ENCODE measurements at places on chromosomes 16 and 17. TPM values are rescaled to one million over a fixed set of nuclear protein-coding genes. Genes with fewer than 3 reads are reported as not detected.

DNA sequence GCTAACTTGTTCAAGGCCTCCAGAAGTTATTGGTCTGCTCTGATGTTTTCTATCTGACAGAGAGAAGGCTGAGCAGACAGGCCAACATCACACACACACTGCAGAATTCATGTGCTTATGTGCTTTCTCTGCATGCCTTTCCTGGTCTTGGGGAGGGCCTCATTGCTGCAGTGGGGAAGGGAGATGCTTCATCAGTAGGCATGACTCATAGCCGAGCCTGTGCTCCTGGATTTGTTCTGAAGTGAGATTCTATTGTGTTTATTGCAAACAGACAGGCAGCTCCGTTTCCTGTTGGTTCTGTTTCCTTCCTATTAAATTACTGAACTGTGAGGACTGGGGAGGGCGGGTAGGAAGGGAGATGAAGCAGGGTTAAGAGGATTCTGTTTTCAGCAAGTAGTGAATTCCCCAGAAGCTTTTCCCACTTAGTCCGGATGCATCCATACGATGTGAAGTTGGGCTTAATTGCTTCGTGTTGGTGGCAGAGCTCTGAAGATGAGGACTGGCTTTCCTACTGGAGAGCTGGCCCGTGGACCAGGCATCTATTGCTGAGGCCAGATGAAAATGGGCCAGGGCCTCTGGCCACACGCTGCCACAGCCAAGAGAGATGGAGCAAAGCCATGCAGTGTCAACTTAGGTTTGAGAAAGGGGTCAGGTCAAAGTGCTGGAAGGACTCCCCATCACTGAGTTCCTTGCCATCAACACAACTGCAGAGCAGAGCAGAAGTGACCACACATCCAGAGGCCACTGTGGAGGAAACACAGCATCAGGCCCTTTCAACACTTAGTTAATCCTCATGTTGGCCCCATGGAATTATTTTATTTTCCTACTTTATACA lies 179.3 kb downstream of the UTP18 start:
- DNase-seq = no peak

DNA sequence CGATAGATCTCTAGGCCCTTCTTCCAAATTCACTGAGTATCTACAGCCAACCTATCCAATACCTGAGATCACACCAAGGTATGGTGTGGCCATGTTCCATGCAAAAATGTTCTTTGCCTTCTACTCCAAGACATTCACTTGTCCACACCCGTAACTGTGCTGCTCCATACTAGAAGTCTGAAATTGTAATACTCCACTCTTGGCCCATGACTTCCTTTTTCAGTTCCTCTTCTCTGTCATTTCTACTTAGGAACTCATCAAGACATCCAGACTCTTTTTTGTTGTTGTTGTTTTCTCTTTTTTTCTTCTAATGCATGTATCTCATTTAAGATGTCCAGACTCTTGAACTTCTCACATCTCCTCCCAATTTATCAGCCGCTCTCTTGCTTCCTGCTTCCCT lies 42.5 kb upstream of the KSR1 start:
- DNase-seq = no peak

DNA sequence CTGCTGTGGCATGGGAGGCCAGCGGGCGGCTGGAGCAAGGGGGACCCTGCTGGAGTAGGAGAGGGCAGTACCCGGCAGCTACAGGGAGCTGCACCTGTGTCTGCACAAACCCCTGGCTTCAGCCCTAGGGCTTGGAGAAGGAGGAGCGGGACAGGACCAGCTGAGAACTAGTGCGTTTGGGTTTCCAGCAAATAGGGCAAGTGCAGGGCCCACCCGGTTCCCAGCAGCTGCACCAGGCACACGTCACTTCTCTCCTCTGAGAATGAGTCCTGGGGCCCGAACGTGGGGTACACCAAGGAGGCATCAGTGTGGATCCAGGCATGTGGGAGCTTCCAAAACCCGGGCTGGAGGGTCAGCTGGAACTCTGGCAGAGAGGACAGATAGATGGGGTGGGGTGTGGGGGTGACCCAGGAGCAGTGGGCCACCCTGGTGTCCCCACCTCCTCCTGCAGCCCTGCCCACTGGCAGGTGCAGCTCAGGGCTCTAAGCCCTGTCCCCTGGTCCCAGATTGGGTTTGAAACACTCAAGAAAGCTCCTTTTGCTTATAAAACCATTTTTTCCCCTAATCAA lies 5.6 kb downstream of the C16orf89 start:
- DNase-seq = no peak

DNA sequence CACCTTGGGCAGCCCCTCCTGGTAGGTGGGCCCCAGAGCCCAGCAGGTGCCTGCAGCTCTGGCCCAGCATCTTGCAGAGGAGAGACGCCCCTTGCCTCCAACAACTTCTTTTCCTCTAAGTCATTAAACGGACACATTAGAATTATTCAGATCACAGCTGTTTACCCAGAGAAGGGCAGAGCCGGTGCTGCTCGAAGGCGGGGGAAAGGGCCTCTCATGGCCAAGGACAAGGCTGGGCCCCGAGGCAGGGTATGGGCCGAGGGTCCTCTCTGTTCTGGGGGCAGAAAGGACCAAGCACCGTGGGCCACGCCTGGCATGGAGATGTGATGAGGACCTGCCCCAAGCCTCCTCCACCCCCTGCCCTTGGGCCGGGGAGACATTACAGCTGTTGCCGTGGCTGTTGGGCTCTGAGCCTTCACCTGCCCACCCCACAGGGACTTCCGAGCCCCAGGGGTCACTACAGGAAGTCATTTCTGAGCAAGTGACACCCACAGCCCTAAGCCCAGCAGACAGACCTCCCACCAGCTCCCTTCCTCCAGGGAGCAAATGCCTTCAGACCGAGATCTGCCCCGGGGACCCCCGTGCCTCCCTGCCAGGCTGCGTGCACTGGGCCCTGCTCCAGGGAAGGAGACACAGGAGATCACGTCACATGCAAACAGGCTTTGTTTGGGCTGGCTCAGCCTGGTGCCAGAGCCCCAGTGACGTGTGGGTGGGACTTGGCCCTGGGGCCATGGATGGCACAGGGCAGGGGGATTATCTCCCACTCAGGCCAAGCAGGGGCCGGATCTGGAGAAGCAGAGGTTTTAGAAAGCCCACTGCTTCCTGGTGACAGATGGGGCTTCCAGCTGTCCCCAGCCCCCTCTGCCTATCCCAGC lies 699 bp upstream of the PVALEF start:
- DNase-seq = no peak

- peak; percentile 58 for DNase-seq
Observed at GRCh38 chr16:51538707-51539498, 387.8 kb upstream of the SALL1 start.

DNA sequence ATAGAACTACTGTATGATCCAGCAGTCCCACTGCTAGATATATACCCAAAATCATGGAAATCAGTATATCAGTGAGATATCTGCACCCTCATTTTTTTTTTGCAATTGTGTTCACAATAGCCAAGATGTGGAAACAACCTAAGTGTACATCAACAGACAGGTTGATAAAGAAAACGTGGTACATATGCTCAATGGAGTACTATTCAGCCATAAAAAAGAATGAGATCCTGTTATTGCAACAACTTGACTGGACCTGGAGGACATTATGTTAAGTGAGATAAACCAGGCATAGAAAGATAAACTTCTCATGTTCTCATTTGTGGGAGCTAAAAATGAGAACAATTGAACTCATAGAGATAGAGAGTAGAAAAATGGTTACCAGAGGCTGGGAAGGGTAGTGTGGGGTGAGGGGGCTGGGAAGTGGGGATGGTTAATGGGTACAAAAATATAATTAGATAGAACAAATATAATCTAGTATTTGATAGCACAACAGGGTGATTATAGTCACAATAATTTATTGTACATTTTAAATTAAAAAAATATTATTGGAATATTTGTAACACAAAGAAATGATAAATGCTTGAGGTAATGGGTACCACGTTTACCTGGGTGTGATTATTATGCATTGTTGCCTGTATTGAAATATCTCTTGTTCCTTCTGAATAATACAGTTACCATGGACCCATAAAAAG lies 7.8 kb upstream of the KRT10 start:
- DNase-seq = no peak

The TBC1D3 gene
- total RNA-seq = not detected

The CD300H gene
- not detected for total RNA-seq

DNA sequence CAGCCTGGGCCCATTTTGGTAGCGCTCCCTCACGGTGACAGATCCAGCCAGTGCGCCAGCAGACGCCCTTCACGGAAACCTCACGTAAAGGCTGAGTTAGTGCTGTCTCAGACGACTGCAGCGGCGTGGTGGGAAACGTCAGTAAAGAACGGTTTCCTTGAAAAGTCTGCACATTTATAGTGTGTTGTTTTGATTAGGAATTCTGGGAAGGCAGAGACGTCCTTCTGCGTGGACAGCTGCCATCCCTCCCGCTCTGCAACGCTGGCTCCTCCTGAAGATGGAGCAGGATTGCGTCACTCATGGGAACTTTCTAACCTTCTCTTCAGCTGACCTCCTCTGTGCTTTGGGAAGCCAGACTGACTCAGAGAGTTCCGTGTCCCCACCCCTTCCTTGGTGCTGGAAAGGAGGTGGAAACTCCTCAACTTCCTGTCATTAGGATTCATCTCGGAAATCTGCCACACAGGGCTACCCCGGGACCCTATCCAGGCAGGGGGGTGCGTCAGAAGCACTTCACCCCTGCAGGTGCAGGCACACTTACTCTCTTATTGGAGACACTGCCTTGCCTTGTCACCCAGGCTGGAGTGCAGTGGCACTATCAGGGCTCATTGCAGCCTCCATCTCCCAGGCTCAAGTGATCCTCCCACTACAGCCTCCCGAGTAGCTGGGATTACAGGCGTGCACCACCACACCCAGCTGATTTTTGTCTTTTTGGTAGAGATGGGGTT lies 24.3 kb upstream of the CRISPLD2 start:
- peak; percentile 50 for DNase-seq

DNA sequence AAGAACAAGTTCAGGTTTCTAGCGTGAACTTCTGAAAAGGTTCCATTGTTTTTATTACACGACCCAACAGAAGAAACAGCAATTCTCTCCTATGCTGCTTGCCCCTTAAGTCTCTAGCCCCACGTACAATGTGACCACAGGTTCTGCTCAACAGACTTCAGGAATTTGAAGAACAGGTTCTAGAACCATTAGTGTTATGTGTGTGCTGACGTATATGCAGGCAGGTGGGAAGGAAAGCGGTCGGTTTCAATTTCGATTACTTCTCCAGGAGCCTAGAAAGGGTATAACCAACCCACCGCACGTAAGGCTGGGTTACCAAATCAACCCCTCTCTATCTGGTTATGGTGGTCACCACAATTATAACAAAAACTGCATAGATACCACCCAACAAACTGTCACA lies 39.4 kb downstream of the XPO6 start:
- DNase-seq = no peak

The IL34 gene
- 20.0 TPM for total RNA-seq

The CTCF gene
- total RNA-seq = 27.9 TPM

The ASPA gene
- total RNA-seq = 0.05 TPM

- no peak for DNase-seq
Observed at GRCh38 chr17:80738987-80739730, 194.5 kb downstream of the RPTOR start.

DNA sequence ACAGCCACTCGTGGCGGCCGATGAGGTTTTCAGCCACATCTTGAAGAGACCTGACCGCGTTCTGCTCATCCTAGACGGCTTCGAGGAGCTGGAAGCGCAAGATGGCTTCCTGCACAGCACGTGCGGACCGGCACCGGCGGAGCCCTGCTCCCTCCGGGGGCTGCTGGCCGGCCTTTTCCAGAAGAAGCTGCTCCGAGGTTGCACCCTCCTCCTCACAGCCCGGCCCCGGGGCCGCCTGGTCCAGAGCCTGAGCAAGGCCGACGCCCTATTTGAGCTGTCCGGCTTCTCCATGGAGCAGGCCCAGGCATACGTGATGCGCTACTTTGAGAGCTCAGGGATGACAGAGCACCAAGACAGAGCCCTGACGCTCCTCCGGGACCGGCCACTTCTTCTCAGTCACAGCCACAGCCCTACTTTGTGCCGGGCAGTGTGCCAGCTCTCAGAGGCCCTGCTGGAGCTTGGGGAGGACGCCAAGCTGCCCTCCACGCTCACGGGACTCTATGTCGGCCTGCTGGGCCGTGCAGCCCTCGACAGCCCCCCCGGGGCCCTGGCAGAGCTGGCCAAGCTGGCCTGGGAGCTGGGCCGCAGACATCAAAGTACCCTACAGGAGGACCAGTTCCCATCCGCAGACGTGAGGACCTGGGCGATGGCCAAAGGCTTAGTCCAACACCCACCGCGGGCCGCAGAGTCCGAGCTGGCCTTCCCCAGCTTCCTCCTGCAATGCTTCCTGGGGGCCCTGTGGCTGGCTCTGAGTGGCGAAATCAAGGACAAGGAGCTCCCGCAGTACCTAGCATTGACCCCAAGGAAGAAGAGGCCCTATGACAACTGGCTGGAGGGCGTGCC lies 30.1 kb downstream of the CIITA start:
- no peak for DNase-seq

GRCh38 chr16:919658-920050 lies 51.1 kb downstream of the LMF1 start:
- no peak for DNase-seq

DNA sequence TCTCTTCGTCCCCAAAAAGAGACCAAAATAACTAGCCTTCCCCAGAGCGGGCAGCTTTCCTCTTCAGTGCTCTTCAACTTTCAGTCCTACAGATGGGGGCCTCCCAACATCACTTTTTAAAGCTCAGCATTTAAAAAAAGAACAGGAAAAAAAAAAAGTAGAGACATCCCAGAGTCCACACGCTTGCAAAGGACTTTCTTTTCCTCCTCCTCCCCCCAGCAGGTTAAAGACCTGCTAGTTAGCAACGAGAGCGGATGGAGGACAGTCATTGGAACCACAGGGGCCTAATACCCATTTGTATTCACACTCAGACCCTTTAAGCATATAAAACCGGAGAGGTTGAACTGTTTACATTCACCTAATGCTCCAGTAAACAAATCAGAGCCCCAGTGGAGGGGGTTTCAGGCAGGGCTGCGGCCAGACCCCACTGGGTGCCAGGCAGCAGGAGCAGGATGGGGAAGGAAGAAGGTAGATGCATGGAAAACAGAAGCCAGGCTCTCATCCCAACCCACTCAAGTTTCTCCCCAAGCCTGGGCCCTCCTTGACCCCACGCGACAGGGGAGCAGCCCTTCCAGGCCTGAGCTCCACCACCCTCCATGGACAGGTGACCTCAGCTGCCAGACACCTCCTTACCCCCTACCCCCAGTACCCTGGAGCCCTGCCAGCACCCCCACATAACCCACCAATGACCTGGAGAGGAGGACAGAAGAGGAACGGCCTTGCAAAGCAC lies 15.2 kb downstream of the ZFHX3 start:
- DNase-seq = no peak

- DNase-seq = no peak
Observed at GRCh38 chr17:57032343-57032742, 52.7 kb upstream of the AKAP1 start.

GRCh38 chr16:30876867-30877266 lies 17.0 kb downstream of the BCL7C start:
- DNase-seq = peak; percentile 30

Data from myocyte (in vitro differentiated cells).